ENCODE measurements at places on chromosomes 1 and 21.

- peak overlapping the region; percentile 93 for H3K27ac ChIP-seq
- peak; percentile 17 for DNase-seq
- H3K4me3 ChIP-seq = peak overlapping the region; percentile 91
- peaks cover 6% of the 10 kb centered on the region for H3K4me1 ChIP-seq
- H3K27me3 ChIP-seq = no peaks in the 10 kb centered on the region
- no peaks in the 10 kb centered on the region for H3K36me3 ChIP-seq
Measured at GRCh38 chr1:167221738-167222610, 1.3 kb downstream of the POU2F1 start.

GRCh38 chr1:111855260-111855659, 99.6 kb downstream of the DDX20 start:
- H3K36me3 ChIP-seq = no peaks in the 10 kb centered on the region
- no peak for DNase-seq
- H3K27ac ChIP-seq = no peak overlapping the region
- H3K4me3 ChIP-seq = no peak overlapping the region
- H3K27me3 ChIP-seq = no peaks in the 10 kb centered on the region
- no peaks in the 10 kb centered on the region for H3K4me1 ChIP-seq

- peaks cover 7% of the 10 kb centered on the region for H3K4me1 ChIP-seq
- H3K36me3 ChIP-seq = no peaks in the 10 kb centered on the region
- H3K27me3 ChIP-seq = no peaks in the 10 kb centered on the region
Measured at GRCh38 chr21:39661121-39661520, 48.4 kb downstream of the B3GALT5 start.

DNA sequence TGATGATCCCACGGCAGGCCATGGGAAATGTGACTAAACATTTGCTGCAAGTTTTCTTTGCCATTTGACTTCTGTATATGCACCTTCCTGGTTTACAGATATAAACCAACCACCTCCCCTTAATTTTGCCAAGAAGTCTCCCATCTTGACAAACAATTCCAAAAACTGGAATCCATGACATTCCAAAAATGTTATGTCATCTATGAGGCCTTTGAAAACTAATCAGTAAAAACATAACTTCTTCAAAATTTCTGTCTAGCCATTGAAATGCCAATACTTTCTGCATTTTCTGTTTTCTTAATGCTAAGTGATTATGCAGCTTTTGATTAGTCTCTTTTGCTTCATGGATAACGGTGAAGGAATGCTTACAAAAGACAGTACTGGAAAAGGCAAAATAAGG, 84.1 kb downstream of the LYST start:
- no peaks in the 10 kb centered on the region for H3K4me1 ChIP-seq
- no peaks in the 10 kb centered on the region for H3K27me3 ChIP-seq
- no peak overlapping the region for H3K27ac ChIP-seq
- no peaks in the 10 kb centered on the region for H3K36me3 ChIP-seq
- DNase-seq = no peak

DNA sequence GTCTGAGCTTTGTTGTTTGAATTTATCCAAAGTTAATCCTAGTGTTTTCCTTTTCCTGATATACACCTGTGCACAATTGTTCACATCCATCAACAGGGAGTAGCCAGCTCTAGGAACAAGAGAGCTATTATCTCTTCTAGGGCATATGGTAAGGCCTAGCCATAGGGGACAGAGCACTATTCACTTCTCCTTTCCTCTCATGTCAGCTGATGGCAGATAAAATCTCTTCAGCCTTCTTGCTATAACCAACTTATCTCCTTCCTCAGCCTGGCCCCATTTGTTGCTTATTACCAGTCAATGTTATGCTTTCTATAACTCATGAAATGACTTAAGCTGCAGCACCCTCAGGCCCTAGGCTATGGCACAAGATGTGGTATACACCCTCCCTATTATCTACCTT, 38.9 kb downstream of the PATJ start:
- H3K4me3 ChIP-seq = no peak overlapping the region
- no peak overlapping the region for H3K27ac ChIP-seq
- no peak for DNase-seq
- peaks cover 10% of the 10 kb centered on the region for H3K4me1 ChIP-seq
- no peaks in the 10 kb centered on the region for H3K36me3 ChIP-seq

GRCh38 chr1:53625766-53626520, 113.0 kb downstream of the GLIS1 start:
- DNase-seq = no peak
- no peak overlapping the region for H3K4me3 ChIP-seq
- H3K27ac ChIP-seq = no peak overlapping the region
- no peaks in the 10 kb centered on the region for H3K27me3 ChIP-seq
- H3K4me1 ChIP-seq = no peaks in the 10 kb centered on the region

GRCh38 chr1:49086327-49086726, 309.6 kb upstream of the BEND5 start:
- H3K4me3 ChIP-seq = no peak overlapping the region
- no peaks in the 10 kb centered on the region for H3K4me1 ChIP-seq
- H3K27me3 ChIP-seq = no peaks in the 10 kb centered on the region
- no peak for DNase-seq
- H3K27ac ChIP-seq = no peak overlapping the region

DNA sequence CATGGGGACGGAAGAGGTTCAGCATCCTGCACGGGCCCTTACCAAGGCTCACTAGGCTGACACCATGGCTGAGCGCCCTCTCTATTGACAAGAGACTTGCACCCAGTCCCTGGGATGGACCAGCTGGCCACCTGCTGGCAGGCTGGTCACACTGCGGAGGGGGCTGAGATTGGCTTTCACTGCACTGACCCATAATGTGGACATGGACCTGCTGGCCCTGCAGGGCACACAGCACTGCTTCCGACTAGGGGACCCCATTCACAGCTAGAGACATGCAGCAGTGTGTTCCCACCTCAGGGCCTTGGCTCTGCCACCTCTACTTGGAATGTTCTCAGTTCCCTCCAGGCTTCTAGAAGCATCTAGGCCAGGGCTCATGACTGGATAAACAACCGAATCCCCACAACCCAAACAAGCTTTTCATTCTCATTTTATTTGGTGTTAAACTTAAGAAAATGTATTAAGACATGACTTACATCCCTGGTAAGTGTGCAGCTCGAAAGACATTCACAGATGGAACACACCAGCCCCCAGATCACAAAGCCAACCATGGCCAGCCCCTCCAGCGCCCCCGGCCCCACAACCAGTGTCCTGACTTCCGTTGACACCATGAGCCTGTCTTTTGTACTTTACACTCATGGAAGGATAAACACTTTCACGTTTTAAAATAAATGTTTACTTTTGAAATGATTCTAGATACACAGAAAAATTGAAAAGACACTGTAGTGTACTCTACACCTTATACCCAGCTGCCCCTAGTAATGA, 9.3 kb upstream of the SRARP start:
- H3K4me3 ChIP-seq = no peak overlapping the region
- no peak overlapping the region for H3K27ac ChIP-seq
- no peaks in the 10 kb centered on the region for H3K36me3 ChIP-seq
- no peaks in the 10 kb centered on the region for H3K4me1 ChIP-seq
- DNase-seq = no peak

DNA sequence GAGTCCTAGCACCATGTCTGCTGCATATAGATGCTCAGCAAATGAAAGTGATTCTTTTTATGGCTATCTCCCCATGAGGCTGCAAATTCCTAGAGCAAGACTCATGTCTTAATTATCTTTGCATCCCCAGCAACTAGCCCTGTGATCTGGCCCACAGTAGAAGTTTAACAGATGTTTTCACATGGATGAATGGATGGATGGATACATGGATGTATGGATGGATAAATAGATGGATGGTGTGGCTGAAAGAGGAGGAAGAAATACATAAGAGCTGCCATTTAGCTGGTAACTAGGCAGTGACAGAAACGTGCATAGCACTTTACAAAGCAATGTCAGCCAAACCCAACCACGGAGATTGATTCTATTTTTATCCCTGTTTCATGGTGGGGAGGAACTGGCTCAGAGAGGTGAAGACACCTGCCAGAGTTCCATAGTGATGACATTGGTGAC, 32.7 kb upstream of the ZBTB40 start:
- H3K4me1 ChIP-seq = no peaks in the 10 kb centered on the region
- no peaks in the 10 kb centered on the region for H3K27me3 ChIP-seq
- H3K36me3 ChIP-seq = no peaks in the 10 kb centered on the region
- H3K27ac ChIP-seq = no peak overlapping the region
- no peak overlapping the region for H3K4me3 ChIP-seq

DNA sequence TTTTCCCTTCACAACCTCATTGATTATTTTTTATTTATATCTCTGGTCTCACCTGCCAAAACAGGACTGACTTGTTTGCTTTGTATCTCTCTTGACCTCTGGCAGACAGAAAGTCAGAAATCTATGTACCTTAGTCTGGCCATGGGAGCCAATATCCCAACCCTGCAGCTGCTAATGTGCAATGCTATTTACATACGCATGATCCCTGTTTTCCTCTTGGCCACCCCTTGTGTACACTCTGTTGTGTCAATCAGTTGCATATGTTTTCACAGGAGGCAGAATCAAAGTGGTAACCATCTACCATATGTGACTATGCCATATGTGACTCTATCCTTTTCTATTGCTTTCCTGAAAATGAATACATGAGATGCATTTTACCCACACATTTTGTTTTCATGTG, 688.8 kb downstream of the PLA2G4A start:
- H3K36me3 ChIP-seq = no peaks in the 10 kb centered on the region
- no peaks in the 10 kb centered on the region for H3K27me3 ChIP-seq
- no peak for DNase-seq
- H3K4me3 ChIP-seq = no peak overlapping the region
- H3K27ac ChIP-seq = no peak overlapping the region

DNA sequence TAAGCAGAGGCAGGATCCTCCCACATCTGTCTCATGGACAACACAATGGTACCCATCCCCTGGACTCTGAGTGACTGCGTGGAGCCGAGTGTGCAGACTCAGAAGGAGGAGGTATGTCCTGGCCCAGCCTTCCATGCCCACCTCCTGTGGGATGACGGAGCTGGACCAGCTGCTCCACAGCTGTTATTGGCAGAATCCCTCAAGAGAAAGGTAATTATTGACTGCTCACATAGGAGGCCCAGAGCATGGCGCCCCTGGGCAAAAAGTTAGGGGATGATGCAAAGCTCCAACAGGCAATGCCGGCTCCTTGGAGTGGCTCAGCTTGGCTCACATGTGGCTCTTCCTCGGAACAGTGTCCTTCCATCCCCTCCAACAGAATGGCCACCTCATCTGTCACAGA, 12.2 kb upstream of the ACTRT2 start:
- no peak for DNase-seq
- no peak overlapping the region for H3K27ac ChIP-seq
- H3K4me3 ChIP-seq = no peak overlapping the region
- H3K36me3 ChIP-seq = no peaks in the 10 kb centered on the region
- no peaks in the 10 kb centered on the region for H3K27me3 ChIP-seq

DNA sequence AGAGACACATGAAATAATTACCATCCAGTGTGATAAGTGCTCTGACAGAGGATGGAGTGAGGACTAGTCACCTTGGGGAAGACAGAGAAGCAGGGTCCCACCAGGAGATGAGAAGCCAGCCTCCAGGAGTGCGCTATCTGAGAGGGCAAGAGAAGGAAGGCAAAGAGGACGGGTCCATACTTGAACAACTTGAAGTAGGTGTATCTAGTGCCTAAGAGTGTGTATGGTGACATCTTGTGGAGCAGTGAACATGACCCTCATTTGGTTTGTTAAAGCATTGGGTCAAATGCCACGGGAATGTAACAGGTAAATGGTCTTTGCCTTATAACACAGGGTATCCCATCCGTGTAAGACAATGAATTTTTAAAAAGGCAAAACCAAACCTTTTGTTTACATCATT, 39.8 kb downstream of the MRPL39 start:
- no peaks in the 10 kb centered on the region for H3K36me3 ChIP-seq
- DNase-seq = no peak
- H3K4me1 ChIP-seq = peaks cover 30% of the 10 kb centered on the region
- no peak overlapping the region for H3K4me3 ChIP-seq
- H3K27ac ChIP-seq = no peak overlapping the region

- H3K27me3 ChIP-seq = no peaks in the 10 kb centered on the region
- no peaks in the 10 kb centered on the region for H3K4me1 ChIP-seq
- no peak overlapping the region for H3K4me3 ChIP-seq
- no peak for DNase-seq
Measured at GRCh38 chr1:241413386-241413785, 56.4 kb upstream of the RGS7 start.

- H3K36me3 ChIP-seq = peaks cover 18% of the 10 kb centered on the region
- H3K4me1 ChIP-seq = no peaks in the 10 kb centered on the region
- H3K4me3 ChIP-seq = no peak overlapping the region
Measured at GRCh38 chr21:43961382-43961909, 50.7 kb upstream of the TRAPPC10 start.

- H3K27me3 ChIP-seq = no peaks in the 10 kb centered on the region
- H3K4me3 ChIP-seq = no peak overlapping the region
- H3K27ac ChIP-seq = no peak overlapping the region
Measured at GRCh38 chr1:118773656-118774055, 214.5 kb downstream of the TBX15 start.

- H3K4me3 ChIP-seq = no peak overlapping the region
- no peaks in the 10 kb centered on the region for H3K27me3 ChIP-seq
- no peak overlapping the region for H3K27ac ChIP-seq
- no peak for DNase-seq
- no peaks in the 10 kb centered on the region for H3K36me3 ChIP-seq
Measured at GRCh38 chr1:150778409-150778808, 12.8 kb upstream of the CTSS start.

DNA sequence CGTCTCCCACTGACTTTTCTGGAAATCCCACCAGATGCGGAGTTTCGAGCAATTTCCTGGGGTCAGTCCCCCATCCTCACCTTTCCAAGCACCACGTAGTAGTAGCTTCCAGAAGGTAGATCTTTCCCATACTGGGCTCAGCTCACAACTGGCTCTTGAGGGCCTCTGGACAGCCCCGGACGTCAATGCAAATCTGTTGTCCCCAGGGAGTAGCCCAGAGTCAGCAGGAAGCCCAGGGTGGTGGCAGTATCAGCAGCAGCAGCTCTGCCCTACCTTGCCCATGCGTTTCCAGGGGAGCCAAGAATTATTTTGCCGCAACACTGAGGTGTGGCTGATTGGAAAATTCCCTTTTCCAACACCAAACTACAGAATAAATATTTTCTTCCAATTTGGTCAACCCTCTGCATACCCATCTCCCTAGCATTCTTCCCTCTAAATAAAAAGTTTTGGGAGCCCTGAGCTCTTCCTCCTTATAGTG, 70.3 kb downstream of the CD46 start:
- no peaks in the 10 kb centered on the region for H3K27me3 ChIP-seq
- DNase-seq = no peak

DNA sequence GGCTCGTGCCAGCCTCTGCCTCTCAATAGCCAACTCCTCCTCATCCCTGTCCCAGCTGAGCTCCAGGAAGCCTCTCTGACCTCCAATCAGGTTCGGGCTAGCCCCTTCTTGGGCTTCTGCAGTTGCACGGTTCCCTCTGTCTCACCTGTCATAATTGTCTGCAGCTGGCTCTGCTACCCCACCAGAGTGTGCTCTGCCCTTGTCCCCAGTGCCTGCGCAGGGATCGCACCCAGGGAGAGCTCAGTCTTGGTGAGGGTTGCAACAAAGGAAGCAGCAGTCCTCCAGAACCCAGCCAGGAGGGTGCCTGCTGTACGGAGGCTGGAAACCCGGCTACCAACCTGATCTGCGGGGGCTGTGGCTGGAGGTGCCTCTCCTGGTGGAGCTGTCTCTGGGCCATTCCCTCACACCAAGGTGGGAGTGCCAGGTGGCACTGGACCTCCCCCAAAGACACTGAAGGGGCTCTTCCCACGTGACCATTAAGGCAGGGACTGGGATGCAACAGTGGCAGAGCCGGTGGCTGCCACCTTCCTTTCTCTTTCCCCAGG, 63.5 kb upstream of the DMRTB1 start:
- no peak for DNase-seq
- H3K4me3 ChIP-seq = no peak overlapping the region
- peaks cover 3% of the 10 kb centered on the region for H3K4me1 ChIP-seq
- H3K27me3 ChIP-seq = no peaks in the 10 kb centered on the region
- H3K27ac ChIP-seq = no peak overlapping the region

- no peaks in the 10 kb centered on the region for H3K36me3 ChIP-seq
- no peak for DNase-seq
- H3K27me3 ChIP-seq = no peaks in the 10 kb centered on the region
- no peaks in the 10 kb centered on the region for H3K4me1 ChIP-seq
- H3K4me3 ChIP-seq = no peak overlapping the region
Measured at GRCh38 chr1:86410879-86411278, 13.1 kb upstream of the CLCA2 start.

Measured in thoracic aorta (tissue), 2 donors.